ENCODE measurements at places on chromosomes 2 and 18. TPM values are rescaled to one million over a fixed set of nuclear protein-coding genes. Genes with fewer than 3 reads are reported as not detected.
A peak's percentile ranks its signal among the peaks of the same experiment; 100 is the strongest.

GRCh38 chr18:72201032-72201431 is 343.1 kb downstream of the CBLN2 start:
- DNase-seq, result no peak

Gene GALR1
- not detected for total RNA-seq

- DNase-seq, result no peak
Observed at GRCh38 chr2:48080534-48081316, 174.4 kb upstream of the FBXO11 start.

DNA sequence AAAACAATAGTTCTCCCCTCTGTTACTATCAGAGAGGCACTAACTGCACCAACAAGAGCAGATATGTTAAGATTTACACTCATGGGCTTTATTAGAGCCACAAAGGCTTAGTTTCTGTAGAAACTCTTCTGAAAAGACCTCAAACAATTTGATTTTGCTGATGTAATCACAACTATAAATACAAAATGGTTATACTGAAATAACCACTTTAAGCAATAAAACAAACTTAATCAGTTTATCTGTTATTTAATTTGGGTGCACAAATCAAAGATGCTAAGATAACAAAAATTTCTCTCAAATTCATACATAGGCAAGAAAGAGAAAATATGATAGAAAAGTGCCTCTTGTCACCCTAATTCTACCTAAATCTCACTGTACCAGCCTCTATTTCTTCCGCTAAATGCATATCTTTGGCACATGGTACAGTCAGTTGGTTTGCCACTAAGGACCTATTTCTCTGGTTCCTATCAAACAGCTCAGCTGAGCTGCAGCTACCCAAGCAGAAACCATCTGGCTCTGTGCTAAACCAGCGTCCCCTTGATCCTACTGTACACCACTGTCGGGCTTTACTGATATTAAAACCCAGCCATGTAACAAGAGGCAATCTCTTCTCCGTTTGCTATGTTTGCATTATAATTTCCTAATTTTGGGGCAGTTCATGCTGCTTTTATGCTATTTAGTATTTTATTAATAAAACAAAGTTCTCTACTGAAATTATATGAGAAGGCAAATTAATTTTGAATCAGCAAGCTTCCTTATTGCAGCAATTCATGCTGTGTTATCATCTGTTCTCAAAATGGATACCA is 60.1 kb downstream of the CWC22 start:
- DNase-seq, result no peak

DNA sequence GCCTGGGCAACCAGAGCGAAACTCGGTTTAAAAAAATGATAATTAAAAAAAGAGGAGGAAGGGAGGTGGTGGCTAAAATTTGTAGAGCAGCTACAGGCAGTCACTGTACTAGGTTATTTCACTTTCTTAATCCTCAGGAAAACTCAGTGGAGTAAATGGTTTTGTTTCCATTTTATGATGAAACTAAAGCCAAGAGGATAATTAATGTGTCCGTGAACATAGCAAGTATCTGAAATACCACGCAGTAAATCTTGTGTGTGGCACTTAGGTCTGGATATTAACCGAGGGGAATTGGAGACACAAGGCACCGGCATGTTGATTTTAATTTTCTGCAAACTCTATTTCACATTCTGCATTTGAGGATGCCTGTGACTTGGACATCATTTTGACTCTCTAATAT is 14.5 kb downstream of the SH3BP4 start:
- DNase-seq, result no peak

GRCh38 chr18:45642238-45642637 is 27.0 kb downstream of the SLC14A2 start:
- no peak for DNase-seq

GRCh38 chr2:169585673-169586072 is 1.5 kb downstream of the PPIG start:
- no peak for DNase-seq

DNA sequence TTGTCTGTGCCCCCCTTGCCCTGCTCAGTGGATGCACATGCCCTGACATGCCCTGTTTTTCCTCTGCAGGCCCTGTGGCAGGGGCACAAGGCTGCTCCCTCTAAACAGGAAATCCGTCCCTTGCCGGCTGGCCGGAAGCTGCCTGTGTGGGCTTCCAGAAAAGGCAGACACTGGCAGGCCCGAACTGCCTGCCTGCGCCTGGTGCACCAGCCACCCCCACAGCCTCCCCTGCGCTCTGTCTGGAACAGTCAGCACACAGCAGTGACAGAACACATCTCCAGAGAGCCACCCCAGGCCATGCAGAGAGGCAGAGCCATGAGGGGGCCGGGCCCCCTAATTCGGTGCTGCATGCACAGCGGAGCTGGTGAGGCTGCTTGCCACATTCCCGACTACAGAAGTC is 33.5 kb downstream of the LOXHD1 start:
- peak; percentile 6 for DNase-seq

GRCh38 chr2:160077912-160078810 is 15.7 kb upstream of the PLA2R1 start:
- no peak for DNase-seq

DNA sequence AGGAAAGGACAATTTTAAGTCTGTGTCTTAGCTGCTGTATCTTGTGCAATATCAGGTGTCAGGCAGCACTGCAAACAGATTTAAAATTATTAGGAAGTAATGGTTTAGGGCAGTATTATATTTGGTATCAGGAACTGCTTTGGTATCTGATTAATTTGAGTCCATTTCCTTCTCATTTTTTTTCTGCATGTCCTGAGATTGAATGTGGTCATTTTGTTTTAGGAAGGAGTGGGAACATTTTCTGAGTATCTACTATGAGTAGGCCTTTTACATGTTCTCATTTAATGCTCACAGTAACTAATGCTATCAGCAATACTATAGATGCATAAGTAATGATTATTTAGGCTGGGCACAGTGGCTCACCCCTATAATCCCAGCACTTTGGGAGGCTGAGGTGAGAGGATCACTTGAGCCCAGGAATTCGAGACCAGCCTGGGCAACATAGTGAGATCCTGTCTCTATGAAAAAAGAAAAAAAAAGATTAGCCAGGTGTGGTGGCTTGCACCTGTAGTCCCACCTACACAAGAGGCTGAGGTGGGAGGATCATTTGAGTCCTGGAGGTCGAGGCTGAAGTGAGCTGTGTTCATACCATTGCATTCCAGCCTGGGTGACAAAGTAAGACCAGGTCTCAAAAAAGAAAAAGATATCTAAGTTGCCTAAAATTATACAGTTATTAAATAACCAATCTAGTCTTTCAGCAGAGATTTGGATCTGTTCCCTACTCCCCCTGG is 4.7 kb downstream of the FMNL2 start:
- no peak for DNase-seq

DNA sequence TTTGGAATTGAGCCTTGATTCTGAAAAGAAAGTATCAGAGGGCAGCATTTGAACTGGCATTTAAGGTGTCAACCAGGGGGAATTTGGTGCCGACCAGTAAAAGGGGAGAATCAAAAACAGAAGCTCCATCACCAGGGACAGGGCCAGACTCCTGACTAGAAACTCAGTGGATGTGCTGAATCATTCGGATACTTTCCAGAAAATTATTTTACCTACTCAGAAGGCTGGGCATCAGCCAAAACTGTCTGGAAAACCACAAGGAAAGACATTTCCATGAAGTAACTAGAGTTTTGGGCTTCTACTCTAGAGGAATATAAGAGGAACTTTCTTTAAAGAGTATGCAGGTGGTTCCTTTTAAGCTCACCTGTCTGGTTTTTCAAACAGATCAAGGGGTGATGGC is 756.6 kb downstream of the RNF144A start:
- no peak for DNase-seq

- peak; percentile 60 for DNase-seq
Observed at GRCh38 chr18:3044931-3045698, 32.2 kb upstream of the LPIN2 start.

Gene GPBAR1
- 0.13 TPM for total RNA-seq

DNA sequence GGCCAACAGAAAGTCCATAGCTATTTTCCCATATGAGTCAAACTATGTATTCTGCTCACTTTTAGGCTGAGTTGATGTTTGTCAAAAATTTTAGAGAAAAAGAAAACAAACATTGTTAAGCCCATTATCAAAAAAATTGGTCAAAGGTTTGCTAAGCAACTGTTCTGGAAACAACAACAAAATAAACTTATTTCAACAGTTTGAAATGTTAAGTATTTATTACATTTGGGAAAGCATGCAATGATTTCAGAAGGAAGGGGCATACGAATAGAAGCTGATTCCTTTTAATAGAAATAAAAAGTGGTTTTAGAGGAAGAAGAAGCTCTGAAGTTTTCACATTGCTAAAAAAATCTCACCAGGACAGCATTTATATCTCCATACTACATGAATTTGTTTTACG is 1837.5 kb upstream of the CELF4 start:
- no peak for DNase-seq

Gene DAPL1
- total RNA-seq, result not detected

DNA sequence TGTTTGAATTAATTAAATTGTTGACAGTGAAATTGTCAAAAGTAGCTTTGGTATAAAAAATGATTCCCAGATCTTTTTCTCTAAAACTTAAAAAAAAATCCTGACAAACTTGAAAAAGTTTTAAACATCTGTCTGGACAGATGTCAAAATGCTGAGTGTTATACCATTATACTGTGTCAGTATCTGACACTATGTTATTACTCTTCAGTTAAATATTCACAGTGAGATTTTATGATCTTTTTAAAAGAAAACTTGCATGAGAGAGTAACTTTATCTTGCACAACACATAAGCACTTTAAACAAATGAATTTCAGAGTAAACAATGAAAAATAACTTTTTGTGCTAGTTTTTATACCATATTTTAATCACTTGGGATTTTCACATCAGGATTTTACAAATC is 167.4 kb downstream of the MEIS1 start:
- no peak for DNase-seq

Gene FABP1
- not detected for total RNA-seq

Gene CPO
- not detected for total RNA-seq

Gene EGR4
- total RNA-seq, result not detected

Gene ADCY3
- total RNA-seq, result 19.2 TPM

- peak; percentile 30 for DNase-seq
Observed at GRCh38 chr2:38535744-38536506, 66.8 kb downstream of the HNRNPLL start.

Gene SKOR2
- total RNA-seq, result not detected

Gene AQP12B
- total RNA-seq, result not detected

Gene RSAD2
- total RNA-seq, result 0.25 TPM

GRCh38 chr2:46067501-46068305 is 229.5 kb upstream of the EPAS1 start:
- DNase-seq, result peak; percentile 97

DNA sequence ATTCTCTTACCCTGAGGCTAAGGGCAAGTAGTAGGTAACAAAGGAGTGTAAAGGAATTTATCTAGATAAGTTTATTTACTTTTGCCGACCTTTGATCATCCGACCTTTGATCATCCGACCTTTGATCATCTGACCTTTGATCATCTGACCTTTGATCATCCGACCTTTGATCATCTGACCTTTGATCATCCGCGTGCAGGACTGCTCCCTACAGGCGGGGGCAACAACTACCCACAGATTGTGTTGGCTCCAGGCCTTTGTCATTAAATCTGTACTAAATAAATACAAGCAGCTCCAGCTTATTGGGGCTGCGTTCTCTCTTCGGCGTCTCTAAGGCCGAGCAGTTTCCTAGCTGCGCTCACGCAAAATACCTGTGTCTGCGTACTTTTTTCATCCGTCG is 56.6 kb downstream of the ZNF638 start:
- DNase-seq, result no peak

Gene RAX
- not detected for total RNA-seq

DNA sequence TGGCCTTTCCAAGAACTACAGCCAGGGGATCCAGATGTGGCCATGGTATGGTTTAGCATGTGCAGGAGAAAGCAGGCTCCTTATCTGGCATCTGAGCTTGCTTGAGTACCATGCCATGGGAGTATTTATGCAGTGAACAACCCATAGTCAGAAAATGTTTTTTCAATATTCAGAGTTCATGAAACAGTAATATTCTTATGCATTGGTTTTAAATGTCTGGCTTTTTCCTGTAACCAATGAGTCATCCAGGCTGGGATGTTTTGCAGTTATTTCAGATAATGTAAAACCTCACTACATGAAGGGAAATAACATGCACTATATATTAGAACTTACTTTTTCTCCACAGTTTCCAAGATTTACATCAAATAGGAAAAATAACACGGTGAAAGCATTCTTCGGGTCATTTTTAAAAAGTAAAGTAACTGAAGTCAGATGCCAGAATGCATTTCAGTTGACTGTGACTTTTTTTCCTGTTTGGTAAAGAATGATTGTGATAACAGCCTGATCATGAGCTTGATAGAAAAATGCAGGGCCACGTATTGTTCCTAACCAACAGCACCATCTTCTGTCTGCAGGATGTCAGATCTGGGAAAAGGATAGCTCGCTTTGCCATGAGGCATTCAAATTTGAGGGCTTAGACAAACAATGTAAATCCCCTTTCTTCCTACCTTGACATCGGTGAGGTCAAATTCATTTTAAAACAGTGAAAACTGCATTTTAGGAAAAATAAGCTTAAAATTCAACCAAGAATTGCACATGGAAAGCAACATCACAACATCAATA is 152.8 kb downstream of the DSC3 start:
- DNase-seq, result no peak

Gene CTLA4
- 1.3 TPM for total RNA-seq

DNA sequence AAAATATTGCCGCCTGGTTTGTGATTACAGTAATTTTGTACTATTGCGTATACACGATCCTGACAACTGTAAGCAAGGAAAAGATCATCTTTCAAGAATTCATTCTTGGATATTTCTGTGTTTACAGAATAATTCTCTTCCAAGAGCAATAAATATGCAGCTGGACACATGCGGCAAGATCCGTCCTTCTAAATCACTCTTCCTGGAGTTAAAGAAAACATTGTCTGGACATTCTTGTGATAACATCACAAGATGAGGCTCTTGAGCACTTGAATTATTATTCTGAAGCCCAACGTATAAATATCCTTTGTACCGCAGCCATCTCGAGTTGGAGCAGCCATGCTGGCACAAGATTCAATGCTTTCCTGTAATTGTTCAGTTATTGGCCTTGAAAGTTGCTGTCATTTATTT is 9.9 kb downstream of the FHL2 start:
- peak; percentile 43 for DNase-seq

DNA sequence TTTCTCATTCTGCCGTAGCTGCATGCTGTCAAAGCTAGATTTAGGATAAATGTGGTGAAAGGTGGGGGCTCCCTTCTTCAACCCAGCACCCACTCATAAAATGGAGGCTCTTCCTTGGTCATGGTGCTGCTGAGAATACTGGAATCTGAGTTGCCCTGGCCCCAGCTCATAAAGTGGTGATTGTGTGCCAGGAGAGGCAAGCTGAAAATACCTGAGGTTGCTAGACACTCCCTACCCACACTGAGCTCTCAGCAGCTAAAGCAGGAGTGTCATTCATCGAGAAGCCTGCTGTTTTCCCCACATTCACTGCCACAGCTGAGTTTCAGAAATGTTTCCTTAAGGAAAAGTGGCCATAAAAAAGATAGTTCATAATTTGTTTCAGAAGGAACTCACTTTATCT is 297.1 kb upstream of the RBMS1 start:
- no peak for DNase-seq

DNA sequence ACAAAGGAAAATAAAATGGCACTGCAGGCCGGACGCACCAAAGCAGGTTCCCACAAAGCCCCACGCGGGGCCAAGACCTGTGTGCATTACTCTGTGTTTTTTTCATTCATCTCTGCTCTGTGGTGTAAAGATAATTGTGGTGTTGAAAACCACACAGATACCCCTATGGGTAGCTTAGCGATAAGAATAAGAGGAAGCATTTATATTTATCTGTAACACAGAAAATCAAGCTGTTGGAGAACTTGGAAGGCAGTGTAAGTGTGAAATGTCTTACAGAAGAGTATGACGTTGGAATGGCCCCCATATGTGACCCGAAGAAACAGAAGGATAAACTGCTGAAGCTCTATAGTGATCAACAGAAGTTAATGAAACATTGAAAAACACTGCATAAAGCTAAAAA is 20.3 kb upstream of the MARCO start:
- DNase-seq, result no peak

All from dermis microvascular lymphatic vessel endothelial cell (primary cell).